ENCODE measurements at places on chromosomes 2 and 18. TPM values are rescaled to one million over a fixed set of nuclear protein-coding genes. Genes with fewer than 3 reads are reported as not detected.

Gene GAREM1
- 5.6 TPM for total RNA-seq

Gene PTPRM
- 6.3 TPM for total RNA-seq

Gene SLC11A1
- not detected for total RNA-seq

Gene ITPRIPL1
- total RNA-seq, result 9.3 TPM

Gene LCT
- total RNA-seq, result not detected

Gene PARD6G
- total RNA-seq, result 17.2 TPM

DNA sequence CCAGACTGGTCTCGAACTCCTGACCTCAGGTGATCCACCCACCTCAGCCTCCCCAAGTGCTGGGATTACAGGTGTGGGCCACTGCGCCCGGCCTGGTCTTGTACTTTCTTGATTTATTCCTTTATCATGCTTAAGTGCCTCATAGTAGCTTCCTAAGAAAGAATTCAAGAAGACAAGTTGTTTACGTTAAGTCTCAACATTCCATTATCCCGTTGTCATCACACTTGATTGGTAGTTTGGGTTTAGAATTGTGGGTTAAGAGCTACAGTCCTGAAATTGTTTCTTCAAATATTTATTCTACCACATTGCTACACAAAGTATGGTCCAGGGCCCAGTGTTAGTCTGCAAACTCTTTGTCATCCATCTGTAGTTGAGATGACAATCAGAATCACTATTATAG is 194.0 kb downstream of the VWC2L start:
- H3K4me3 ChIP-seq, result no peak overlapping the region
- H3K27ac ChIP-seq, result no peak overlapping the region
- H3K27me3 ChIP-seq, result no peaks in the 10 kb centered on the region
- peak; percentile 74 for DNase-seq

- no peaks in the 10 kb centered on the region for H3K27me3 ChIP-seq
- H3K4me1 ChIP-seq, result no peaks in the 10 kb centered on the region
Measured at GRCh38 chr18:40566510-40566844, 1388.6 kb upstream of the PIK3C3 start.

DNA sequence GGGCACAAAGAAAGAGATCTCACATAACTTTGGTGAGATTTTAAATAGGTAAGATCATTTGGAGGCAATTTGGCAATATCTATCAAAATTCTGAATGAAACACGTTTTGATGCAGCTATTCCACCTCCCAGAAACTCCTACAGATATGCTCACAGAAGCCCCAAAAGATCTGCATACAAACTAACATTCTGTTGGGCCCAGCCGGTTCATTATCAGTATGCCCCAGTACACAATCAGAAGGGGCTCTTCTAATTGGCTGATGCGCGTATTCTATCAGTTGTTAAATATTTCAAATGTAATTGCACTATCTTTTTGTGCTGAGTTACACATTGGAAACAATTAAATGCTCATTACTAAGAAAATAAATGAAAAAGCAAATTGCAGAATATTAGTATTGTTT is 7.1 kb upstream of the TGIF1 start:
- no peak for DNase-seq
- no peaks in the 10 kb centered on the region for H3K36me3 ChIP-seq
- H3K4me3 ChIP-seq, result no peak overlapping the region
- H3K27ac ChIP-seq, result no peak overlapping the region

DNA sequence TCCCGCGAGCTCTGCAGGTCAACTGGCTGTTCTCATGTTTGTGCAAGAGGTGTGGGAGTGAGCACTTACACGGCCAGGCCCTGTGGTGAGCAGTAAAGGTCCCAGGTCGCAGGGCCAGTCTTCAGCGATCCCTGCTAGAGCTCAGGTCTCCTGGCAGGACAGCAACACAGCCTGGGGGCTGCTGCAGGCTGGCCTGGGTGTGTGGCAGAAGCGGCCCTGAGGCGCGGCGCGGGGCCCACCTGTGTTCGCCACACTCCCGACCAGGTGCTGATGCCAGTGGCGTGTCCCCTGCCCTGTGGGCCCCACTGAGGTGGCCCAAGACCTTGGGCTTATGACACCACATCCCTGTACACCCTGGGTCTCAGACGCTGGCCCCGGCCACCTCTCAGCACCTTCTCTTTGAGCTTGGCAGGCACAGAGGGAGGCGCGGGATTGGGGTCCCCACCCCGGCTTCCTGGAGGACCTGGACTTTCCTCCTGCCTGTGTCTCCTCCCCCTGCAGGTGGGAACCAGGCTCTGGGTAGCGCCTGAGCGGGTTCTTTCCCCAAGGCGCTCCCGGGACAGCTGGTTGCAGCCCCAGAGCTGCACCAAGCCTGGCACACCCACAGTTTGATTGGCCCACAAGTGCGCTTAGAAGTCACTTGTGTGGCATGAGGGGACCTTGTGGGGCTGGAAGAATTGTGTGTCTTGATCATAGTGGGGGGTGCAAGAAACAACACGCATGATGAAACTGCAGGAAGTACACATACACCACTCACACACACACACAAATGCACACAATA is 59.2 kb downstream of the TWIST2 start:
- no peaks in the 10 kb centered on the region for H3K27me3 ChIP-seq
- DNase-seq, result peak; percentile 19
- no peak overlapping the region for H3K4me3 ChIP-seq

DNA sequence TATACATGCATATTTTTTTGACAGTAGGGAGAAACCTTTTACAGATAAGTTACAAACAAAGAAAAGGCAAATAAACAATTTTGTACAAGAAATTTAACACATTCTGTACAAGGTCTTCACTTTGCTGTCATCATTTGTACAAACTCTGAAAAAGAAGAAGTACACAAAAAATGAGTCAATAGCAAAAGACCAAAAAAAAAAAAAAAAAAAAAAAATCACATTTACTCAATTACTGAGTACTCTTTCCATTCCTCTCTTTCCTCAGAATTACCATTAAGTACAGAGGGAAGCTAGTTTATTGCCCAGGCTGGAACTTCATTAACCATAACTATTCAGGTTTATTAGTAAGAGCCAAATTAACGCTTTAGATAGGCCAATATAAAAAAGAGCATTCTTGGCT is 5.6 kb upstream of the STPG4 start:
- H3K36me3 ChIP-seq, result peaks cover 39% of the 10 kb centered on the region
- no peak overlapping the region for H3K4me3 ChIP-seq
- no peak overlapping the region for H3K27ac ChIP-seq
- no peak for DNase-seq
- H3K4me1 ChIP-seq, result no peaks in the 10 kb centered on the region

DNA sequence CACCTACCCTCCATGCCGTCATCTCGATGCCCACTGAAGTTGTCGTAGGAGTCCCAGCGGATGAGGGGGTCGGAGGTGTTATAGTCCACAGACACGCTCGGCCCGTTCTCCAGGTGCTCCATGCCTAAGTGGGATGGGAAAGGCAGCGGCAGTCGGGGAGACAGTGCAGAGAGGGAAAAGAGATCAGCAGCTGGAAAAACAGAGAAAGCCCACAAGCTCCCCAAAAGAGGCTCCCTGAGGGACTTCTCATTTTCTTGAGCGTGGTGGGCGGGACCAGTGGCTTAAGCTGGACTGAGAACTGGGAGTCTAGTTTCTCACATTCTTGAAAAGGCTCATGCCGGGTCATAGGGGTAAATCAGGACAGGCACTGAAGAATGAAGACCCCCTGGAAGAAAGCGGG is 121.9 kb downstream of the TNS1 start:
- no peaks in the 10 kb centered on the region for H3K27me3 ChIP-seq
- H3K4me1 ChIP-seq, result no peaks in the 10 kb centered on the region
- H3K36me3 ChIP-seq, result no peaks in the 10 kb centered on the region

GRCh38 chr2:217016796-217017419 is 157.0 kb upstream of the TNP1 start:
- no peak overlapping the region for H3K27ac ChIP-seq
- H3K4me3 ChIP-seq, result no peak overlapping the region
- H3K4me1 ChIP-seq, result peaks cover 16% of the 10 kb centered on the region

- H3K27ac ChIP-seq, result no peak overlapping the region
- no peaks in the 10 kb centered on the region for H3K4me1 ChIP-seq
- no peaks in the 10 kb centered on the region for H3K36me3 ChIP-seq
Measured at GRCh38 chr2:23549821-23550530, 165.0 kb downstream of the KLHL29 start.

DNA sequence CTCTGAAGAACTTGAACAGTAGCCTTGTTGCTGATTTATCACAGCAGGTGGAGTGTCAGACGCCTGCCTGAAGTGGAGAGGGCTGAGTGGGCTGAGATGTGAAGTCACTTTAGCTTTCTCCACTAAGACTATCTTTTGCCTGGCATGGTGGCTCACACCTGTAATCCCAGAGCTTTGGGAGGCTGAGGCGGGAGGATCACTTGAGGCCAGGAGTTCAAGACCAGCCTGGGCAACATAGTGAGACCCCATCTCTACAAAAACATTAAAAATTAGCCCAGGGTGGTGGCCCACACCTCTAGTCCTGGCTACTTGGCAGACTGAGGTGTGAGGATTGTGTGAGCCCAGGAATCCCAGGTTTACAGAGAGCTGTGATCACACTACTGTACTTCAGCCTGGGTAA is 60.6 kb upstream of the TTC39C start:
- H3K4me3 ChIP-seq, result no peak overlapping the region
- H3K4me1 ChIP-seq, result peaks cover 35% of the 10 kb centered on the region
- H3K27me3 ChIP-seq, result no peaks in the 10 kb centered on the region
- no peak for DNase-seq

- H3K36me3 ChIP-seq, result no peaks in the 10 kb centered on the region
- DNase-seq, result no peak
- no peak overlapping the region for H3K27ac ChIP-seq
Measured at GRCh38 chr2:157329524-157329923, 3.9 kb upstream of the ERMN start.

- DNase-seq, result no peak
- H3K4me1 ChIP-seq, result peaks cover 21% of the 10 kb centered on the region
- no peak overlapping the region for H3K27ac ChIP-seq
Measured at GRCh38 chr2:110874453-110875383, 142.3 kb downstream of the ACOXL start.

DNA sequence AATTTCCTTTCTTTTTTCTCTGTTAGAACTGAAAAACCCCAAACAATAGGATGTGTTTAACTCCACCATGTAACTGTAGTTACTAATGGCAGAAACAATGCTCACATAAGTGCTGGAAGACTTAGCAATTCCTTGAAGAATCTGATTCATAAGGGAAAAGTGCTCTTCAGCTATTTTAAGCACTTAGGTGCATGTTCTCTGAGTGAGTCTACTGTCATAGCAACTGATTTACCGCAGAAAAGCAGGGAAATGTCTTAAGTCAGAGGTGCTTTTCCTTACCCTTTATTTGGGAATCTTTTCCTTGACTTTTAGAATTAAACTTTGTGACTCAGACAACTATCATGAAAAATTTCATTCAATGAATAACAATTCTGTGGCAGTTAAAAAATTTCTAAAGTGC is 65.4 kb upstream of the NABP1 start:
- no peaks in the 10 kb centered on the region for H3K27me3 ChIP-seq
- no peaks in the 10 kb centered on the region for H3K4me1 ChIP-seq
- H3K36me3 ChIP-seq, result no peaks in the 10 kb centered on the region

Data from GM23338 (cell line).